ENCODE measurements at places on chromosomes 6 and 20.

GRCh38 chr6:83199863-83200225 is 6.7 kb downstream of the RWDD2A start:
- DNase-seq: no peak

- DNase-seq: no peak
Observed at GRCh38 chr6:83808926-83809325, 44.2 kb upstream of the RIPPLY2 start.

GRCh38 chr6:29502181-29502580 is 14.4 kb upstream of the MAS1L start:
- DNase-seq: no peak

- no peak for DNase-seq
Observed at GRCh38 chr6:1827984-1828793, 218.5 kb downstream of the FOXC1 start.

- no peak for DNase-seq
Observed at GRCh38 chr6:95387845-95388244, 189.5 kb upstream of the MANEA start.

- no peak for DNase-seq
Observed at GRCh38 chr6:139249395-139249794, 42.4 kb downstream of the TXLNB start.

GRCh38 chr6:167826230-167826895 is 348 bp upstream of the AFDN start:
- DNase-seq: peak; percentile 70

DNA sequence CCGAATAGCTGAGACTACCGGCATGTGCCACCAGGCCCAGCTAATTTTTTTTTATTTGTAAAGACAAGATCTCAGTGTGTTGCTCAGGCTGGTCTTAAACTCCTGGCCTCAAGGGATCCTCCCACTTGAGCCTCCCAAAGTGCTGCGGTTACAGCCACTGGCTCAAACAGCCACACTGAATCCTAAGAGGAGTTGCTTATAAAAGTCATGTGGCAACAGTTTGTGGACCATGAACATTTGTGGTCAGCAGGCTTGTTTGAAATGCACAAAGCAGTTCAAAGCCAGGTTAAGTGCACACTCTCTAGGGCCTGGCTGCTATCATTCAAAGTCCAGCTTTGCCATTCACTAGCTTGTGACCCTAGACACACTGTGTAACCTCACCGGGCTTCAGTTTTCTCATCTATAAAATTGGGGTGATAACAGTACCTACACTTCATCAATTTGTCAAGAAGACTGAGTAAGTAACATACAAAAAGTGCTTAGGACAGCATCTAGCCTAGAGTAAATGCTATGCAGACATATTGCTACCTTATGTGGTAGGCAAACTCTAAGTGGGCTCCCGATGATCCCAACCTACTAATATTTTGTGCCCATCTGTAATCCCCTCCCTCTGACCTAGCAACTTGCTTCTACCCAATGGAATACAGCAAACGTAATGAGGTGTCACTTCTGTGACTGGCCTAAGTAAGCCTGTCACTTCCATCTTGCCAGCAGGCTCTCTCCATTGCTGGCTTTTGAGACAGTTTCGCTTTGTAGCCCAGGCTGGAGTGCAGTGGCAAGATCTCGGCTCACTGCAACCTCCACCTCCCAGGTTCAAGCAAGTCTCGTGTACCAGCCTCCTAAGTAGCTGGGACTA is 122.9 kb downstream of the ZMYND8 start:
- no peak for DNase-seq

DNA sequence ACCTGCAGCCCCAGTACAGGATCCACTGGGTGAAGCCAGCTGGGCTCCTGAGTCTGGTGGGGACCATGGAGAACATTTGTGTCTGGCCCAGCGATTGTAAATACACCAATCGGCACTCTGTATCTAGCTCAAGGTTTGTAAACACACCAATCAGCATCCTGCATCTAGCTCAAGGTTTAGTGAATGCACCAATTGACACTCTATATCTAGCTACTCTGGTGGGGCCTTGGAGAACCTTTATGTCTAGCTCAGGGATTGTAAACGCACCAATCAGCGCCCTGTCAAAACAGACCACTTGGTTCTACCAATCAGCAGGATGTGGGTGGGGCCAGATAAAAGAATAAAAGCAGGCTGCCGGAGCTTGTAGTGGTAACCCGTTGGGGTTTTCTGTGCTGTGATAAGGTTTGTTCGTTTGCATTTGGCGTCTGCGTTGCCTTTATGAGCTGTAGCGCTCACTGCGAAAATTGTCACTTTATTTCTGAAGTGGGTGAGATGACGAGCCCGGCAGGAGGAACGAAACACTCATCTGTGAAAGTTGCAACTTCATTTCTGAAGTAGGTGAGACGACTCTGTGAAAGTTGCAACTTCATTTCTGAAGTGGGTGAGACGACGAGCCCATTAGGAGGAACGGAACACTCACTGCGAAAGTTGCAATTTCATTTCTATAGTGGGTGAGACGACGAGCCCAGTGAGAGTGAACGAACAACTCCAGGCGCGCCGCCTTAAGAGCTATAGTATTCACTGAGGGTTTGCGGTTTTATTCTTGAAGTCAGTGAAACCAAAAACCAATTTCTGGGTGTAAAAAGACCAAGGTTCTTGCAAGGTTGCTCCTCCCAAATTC is 31.1 kb downstream of the SERPINB6 start:
- DNase-seq: no peak

- peak; percentile 79 for DNase-seq
Observed at GRCh38 chr6:90610751-90611542, 24.1 kb upstream of the MAP3K7 start.

GRCh38 chr6:141347906-141348492 is 784.7 kb upstream of the GJE1 start:
- DNase-seq: no peak

DNA sequence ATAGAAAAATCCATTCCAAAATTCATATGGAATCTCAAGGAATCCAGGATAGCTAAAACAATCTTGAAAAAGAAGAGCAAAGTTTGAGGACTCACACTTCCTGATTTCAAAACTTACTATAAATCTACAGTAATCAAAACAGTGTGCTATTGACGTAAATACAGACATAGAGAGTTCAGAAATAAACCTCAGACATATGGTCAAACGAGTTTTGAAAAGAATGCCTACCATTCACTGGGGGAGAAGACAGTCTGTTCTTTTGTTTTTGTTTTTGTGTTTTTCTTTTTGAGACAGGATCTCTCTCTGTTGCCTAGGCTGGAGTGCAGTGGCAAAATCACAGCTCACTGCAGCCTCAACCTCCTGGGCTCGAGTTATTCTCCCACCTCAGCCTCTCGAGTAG is 25.3 kb upstream of the PROKR2 start:
- no peak for DNase-seq

- DNase-seq: no peak
Observed at GRCh38 chr6:137764464-137764863, 102.6 kb upstream of the TNFAIP3 start.

DNA sequence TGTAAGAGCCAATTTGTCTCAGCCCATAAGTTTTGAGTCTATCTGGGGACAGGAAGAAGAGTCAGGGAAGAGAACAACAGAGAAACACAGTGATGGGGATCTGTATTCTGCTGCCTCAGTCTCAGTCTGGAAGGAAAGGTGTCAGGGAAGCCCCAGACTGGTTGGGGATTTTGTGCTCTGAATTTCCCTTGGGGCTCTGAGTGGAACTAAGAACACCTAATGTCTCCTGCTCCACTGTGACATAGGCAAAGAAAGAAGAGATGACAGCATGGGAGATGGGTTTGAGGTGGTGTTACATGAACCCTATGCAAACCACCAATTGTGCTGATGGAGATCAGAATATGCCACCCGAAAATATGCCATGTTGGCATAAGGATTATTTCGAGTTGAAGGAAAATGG is 139.5 kb upstream of the MYLIP start:
- DNase-seq: no peak

DNA sequence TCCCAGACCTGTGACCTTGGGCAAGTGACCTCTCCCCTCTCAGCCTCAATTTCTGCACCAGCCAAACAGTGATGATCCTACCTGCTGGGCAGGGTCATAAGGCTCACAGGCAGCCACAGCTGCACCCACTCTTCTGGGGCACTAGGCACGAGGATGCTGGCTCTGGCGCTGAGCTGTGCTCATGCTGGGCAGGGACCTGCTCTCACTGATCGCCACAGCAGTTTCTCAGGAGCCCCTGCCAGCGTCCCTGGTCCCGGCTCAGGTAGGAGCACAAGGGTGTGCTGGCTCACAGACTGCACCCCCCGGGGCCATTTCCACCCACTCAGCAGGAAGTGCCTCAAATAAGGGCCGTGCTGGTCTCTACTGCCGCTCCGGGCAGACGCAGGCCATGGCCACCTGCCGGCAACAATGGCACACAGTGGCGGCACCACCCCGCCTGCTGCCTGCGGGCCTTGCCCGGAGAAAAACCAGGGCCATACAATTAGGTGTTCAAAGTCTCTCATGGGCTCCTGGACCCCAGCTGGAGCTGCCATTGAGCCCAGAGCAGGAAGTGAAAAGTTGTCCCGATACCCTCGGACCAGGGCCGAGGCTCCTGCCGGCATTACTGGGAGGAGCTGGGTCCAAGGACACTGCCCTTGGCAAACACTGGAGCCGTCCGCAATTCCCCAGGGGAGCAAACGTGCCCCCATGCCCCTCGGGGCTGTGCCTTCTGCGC is 4.6 kb upstream of the CABLES2 start:
- DNase-seq: no peak

DNA sequence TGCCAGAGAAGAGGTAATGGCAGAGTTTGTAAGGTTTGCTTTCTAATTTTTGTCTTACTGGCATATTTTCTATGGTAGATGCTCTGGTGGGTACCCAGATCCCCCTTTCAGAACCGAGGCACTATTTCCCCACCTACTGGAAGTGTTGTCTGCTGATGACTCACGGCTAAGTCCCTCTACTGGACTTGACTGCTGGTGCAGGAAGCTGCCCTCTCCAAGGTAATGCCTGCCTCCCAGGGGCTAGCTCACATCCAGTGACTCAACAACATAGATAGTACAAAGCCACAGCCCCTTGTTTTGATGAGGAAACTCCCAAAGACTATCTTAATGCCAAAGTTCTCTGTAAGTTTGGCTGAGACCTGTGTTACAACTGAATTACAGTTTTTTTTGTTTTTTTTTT is 285.4 kb upstream of the FLRT3 start:
- no peak for DNase-seq

DNA sequence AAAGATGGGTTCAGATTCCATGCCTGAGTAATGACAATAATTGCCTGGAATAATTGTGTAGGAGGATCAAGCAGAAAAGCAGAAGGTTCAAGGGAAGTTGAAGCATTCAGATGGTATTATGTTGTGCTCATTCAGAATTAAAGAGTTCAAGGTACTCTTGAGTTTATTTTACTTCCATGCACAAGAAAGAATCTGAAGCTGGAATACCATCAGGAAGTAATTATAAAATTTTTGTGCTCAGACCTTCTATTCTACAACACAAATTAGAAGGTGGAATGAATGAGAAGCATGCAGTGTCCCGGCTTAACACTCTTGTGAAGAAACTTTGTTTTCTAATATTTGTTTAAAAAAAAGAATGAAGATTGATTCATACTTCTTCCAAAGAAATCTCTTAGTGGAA is 139.4 kb upstream of the ENPP5 start:
- no peak for DNase-seq

DNA sequence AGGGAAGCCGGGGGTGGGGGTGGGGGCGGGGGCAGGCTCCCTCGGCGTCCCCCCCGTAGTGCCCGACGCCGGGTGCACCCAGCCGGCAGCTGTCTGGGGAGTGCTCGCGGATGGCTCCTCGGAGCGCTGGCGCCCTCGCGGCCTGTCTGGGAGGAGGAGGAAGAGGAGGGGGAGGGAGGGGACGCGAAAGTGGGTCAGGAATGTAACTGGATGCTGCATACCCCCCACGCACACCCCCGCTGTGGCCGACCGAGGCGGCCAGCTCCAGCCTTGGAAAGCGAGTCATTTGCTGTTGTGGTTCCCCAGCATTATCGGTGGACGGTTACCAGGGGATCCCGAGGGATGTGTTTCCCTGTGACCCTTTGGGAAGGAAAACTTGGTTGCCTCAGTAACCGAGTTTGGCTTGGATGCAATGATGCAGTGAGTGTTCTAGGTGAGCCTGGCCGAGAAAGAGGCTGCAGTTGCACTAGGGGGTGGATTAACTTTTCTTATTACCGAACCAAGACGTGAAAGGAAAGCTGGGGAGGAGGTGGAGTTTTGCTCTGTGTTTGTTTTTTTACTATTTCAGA is 55.2 kb upstream of the RREB1 start:
- peak; percentile 76 for DNase-seq

- DNase-seq: peak; percentile 24
Observed at GRCh38 chr20:33733654-33734576, 2.1 kb downstream of the ZNF341 start.

DNA sequence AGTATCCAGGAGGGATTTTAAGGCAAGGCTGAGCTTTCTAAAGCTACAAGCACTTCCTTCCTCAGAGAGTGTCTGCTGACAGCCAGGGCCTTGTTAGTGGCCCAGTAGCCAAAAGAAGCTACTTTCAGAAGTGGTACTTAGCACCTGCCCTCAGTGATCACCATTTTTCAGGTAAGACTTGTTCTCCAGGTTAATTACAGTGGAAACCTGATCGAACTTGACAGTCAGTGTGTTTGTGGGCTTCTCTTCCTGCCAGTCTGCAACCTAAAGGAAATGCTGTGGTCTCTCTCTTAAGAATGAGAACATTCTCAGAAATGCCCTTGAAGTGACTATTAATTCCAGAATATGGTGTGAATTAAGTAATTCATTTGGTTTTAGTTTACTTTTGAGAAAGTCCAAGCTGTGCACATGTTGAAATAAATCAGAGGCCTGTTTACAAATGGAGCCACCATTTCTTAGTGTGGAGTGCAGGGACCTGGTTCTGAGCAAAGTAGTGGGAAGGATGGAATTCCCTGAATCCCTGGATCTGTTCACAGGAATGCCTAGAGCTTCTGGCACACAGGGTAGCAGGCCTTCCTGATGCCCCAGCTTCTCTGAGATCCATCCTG is 185.3 kb upstream of the AGPAT4 start:
- DNase-seq: no peak

GRCh38 chr6:136216503-136217401 is 33.4 kb downstream of the MTFR2 start:
- DNase-seq: no peak

DNA sequence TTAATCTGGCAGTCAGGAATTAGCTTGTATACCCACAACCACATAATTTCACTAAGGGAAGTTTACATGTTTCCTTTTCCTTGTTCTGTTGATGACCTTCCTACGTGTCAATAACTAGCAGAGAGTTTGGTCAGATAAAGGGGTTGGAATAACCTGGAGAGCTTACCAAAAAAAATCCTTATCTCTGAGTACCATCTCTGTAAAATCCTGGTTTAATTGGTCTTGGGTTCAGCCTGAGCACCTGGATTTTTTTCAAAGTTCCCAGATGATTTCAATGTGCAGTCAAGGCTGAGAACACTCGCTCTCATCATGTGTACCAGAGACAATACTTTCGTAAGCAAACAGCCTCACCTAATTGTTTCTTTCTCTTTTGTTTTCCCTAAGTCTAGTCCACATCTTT is 483.8 kb upstream of the FLRT3 start:
- DNase-seq: no peak

GRCh38 chr6:108559884-108560462 is 744 bp upstream of the FOXO3 start:
- peak; percentile 89 for DNase-seq

All from right hindlimb (tissue), 1 donor.